Right ventricle myocardium superior (tissue), 1 donor: ENCODE measurements at places on chromosomes 5 and 9. TPM values are rescaled to one million over a fixed set of nuclear protein-coding genes. Genes with fewer than 3 reads are reported as not detected.

- no peak for DNase-seq
These were observed 43.5 kb downstream of the PTPDC1 start for GRCh38 chr9:94127806-94128205.

DNA sequence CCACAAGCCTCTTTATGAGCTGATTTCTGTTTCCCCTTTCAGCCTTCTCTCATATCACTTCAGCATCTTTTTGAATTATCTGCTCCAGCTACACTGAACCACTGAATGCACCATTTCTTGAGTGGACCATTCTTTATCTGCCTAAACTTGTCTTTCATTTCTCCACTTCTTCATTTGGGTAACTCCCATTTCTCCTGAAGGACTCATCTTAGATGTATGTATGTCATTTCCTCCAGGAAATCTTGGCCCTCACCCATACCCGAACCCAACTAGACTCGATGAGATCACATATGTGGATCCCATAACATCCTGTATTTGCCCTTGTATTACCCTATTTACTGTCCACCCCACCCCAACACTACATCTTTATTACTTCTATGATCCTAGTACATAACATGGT lies 249.8 kb downstream of the KIF4B start:
- no peak for DNase-seq

DNA sequence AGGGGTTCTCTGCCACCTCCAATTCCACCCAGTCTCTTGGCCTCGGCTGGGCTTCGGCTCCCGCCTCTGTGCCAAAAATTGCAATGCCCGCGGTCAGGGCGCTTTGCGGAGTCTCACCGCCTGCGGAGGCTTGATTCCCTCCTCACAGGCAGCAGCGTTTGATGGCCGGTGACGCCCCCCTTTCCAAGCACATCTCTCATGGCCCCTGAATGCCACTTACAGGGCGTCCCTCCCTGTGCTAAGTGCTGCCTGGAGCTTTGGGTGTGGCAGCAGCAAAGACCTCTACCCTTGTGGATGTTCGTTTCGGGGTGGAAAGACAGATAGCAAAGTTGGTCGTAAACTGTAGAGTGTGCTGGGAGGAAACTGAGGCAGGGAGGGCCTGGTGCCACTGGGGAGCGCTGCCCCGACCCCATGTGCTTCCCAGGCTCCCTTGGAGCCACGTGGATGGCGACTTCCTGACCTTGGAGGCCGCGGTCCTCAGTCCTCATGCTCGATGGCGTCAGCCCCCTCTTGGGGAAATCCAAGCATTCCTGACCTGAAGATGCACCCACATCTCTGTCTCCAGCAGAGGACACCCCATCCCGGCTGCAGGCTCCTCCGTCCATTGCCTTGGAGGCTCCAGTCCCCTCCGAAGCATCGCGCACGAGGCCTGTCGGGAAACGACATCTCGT lies 249.2 kb upstream of the IRX4 start:
- DNase-seq, result no peak

GRCh38 chr5:75672616-75673015 lies 44.6 kb downstream of the POC5 start:
- DNase-seq, result no peak

The CFAP157 gene
- total RNA-seq, result not detected

GRCh38 chr5:169711551-169712225 lies 74.6 kb downstream of the DOCK2 start:
- no peak for DNase-seq

- DNase-seq, result no peak
These were observed 48.3 kb downstream of the SLCO6A1 start for GRCh38 chr5:102450313-102450990.

GRCh38 chr9:94928691-94929368 lies 202.3 kb downstream of the AOPEP start:
- DNase-seq, result no peak

The IFNA14 gene
- total RNA-seq, result not detected

The EMB gene
- total RNA-seq, result 15.9 TPM

The DOLPP1 gene
- 4.4 TPM for total RNA-seq

The MYOZ3 gene
- 4.0 TPM for total RNA-seq

The IPO11 gene
- 29.9 TPM for total RNA-seq

DNA sequence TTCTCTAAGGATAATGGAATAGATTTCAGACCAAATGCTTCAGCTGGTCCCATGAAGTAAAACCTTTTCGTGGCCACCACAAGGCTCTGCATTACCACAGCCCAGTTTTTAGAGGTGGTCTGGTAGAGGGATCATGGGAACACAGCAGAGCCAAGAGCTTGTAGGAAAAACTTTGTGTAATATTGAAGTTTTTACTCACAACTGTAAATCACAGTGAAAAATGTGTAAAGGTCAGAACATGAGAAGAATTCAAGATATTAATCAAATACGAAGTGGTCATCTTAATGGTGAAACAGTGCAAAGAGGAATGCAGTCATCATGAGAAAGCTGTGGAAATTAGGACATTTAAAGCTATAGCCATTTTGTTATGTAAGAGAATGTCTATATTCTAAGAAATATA lies 197.5 kb downstream of the NPR3 start:
- DNase-seq, result no peak

DNA sequence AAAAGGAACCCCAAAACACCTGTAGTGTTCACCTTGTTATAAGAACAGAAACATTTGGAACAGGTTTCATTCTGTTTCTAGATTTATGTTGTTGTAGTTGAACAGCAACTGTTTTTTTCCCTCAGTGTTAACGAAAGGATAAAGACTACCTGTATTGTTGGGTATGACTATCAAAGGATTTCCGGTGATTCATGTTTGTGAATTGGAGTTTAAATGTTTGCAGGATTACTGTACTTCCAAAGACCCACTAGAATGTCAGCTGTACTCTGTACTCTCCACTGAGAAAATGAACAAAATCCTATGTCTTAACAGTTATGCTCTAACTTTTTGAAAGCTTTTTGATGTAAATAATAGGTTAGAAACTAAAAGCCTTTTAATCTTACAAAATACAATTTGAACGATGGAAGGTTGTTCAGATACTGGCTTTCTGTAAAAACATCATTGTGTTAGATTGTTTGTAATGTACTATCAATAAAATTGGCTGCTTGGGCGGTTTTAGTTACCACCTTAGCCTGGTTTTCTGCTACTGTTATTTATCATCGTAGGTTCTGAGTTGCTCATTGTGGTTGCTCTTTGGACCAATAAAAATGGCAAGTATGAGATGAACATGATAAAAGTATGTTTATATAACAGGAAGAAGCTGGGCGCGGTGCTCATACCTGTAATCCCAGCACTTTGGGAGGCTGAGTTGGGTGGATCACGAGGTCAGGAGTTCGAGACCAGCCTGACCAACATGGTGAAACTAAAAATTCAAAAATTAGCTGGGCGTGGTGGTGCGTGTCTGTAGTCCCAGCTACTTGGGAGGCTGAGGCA lies 44.1 kb downstream of the DCP2 start:
- no peak for DNase-seq

DNA sequence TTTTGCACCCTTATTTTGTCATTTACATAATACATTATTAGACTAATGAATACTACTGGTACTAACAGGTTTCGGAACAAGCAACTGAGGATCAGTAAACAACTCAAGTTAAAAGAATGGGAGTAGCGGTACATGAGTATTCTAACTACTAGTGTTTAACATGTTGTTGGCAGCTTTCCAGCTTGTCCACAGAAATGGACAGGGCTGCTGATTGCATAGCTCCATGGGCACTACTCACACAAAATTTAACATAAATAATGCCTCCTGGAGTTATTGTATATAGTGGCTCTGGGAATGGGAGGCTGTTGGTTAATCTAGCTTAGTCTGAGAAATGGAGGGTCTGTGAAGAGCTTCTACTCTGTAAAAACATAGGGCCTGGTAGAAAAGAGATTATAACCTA lies 6.7 kb downstream of the NCBP1 start:
- no peak for DNase-seq

DNA sequence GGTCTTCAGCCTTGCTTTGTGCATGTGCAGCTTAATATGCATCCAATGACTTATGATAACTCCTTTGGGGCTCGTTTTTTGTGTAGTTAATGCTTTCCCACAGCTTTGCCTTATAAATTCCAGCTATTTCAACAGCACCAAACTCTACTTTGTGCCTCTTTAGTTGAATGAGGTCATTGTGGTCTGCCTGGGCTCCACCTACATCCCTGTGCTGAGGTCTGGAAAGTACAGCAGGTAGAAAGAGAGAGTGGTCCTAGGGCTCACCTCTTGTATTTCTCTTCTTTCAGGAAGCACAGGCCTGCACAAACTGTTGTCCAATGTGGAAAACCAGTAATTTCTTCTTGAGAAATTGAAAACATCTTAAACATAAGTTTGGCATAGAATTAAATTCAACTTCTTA lies 167.2 kb downstream of the XRCC4 start:
- DNase-seq, result no peak

- no peak for DNase-seq
These were observed 371.5 kb upstream of the ACTBL2 start for GRCh38 chr5:57853929-57854697.

The PCDH1 gene
- total RNA-seq, result 15.8 TPM
